ENCODE measurements at places on chromosomes 3 and 15.

- no peak for DNase-seq
These were observed 2.7 kb downstream of the VGLL3 start for GRCh38 chr3:86988235-86988634.

GRCh38 chr3:37667335-37667734, 194.3 kb upstream of the CTDSPL start:
- DNase-seq = no peak

GRCh38 chr3:184441202-184441900, 61.5 kb downstream of the CHRD start:
- no peak for DNase-seq

- peak; percentile 79 for DNase-seq
These were observed 691 bp downstream of the MAP2K1 start for GRCh38 chr15:66387163-66388042.

DNA sequence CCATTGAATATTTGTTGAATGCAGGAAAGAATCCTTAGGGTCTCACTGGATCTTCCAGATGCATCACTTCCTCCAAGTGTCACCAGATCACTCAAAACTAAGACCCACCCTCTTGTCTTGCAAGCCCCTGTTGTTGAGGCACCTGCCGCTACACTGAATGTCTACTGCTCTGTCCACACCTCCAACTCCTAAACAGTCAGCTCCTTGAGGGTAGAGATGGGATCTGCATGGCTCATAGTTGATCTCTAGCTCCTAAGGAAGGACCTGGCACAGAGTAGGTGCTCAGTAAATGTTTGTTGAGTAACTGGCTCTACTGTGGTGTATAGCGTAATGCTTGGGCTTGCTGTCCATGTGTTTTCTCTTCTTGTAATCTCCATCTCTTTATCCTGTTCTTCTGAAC, 8.8 kb downstream of the SLC6A20 start:
- DNase-seq = no peak

- no peak for DNase-seq
These were observed 219.9 kb downstream of the TCF12 start for GRCh38 chr15:57138349-57138788.

DNA sequence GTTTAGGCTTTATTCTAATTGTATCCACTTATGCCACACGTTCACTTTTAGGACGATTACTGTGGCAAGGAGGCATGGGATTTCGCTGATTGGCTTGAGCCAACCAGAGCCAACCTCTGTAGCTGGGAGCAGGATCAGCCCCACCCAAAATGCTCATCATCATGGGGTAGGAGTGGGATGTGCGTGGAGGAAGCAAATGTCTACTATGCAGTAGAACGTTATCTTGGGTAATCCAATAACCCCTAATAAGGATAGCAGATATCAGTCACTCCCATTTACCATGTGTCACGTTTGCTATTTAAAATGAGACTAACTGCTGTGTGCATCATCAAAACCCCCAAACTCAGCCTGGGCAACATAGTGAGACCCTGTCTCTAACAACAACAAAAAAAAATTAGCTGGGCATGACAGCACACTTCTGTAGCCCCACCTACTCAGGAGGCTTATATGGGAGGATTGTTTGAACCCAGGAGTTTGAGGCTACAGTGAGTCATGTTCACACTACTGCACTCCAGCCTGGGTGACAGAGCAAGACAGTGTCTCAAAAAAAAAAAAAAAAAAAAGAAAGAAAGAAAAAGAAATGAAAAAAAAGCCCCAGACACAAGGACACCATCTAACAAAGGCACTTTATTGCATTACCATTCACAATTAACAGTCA, 17.8 kb upstream of the ITGB5 start:
- no peak for DNase-seq

DNA sequence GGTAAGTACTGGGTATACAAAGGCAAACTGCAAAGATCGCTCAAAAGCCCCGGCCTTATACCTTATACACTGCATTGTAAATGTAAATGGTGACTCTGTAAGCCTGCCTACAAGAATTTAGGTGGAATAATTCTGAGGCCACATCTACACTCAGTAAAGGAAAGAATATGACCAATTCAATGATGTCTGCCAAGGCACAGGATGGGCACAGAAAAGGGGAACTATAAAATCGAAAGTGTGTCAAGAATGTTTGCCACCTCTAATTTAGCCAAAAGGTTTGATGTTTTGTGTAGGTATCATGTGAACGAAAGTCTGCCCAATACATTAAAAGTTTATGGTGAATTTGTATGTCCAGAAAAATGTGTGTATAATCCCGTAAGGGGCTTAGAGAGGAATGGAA, 96.1 kb downstream of the FOXP1 start:
- DNase-seq = no peak

- no peak for DNase-seq
These were observed 15.6 kb upstream of the GYG1 start for GRCh38 chr3:148975696-148976095.

DNA sequence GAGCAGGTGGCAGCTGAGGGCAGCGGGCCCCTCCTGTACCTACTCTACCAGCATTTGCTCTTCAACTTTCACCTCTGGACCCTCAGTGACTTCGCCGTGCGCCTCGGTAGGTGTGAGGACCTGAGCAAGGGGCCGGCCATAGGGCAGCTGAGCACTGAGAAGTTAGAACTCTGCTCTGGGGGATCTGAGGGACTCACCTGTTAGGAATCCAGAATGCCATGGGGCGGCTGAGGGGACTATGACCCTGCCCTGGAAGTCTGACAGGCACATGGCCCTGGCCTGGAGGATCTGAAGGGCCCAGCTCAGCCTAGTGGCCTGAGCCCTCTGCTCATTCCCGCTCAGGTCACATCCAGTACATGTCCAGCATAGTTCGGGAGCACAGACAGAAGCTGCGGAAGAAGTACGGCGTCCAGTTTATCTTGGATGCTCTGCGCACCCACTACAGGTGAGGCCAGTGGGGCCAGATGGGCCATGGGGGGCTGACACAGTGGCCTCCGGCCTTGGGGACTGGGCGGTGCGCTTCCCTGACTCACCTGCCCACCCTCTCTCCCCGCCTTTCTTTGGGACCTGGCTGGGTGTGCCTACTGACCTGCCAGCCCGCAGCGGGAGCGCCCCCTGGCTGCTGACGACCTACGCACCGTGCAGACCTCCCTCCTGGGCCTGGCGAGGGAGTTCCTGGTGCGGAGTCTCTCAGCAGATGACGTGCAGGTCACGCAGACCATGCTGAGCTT, 18.8 kb downstream of the NBEAL2 start:
- DNase-seq = peak; percentile 73

DNA sequence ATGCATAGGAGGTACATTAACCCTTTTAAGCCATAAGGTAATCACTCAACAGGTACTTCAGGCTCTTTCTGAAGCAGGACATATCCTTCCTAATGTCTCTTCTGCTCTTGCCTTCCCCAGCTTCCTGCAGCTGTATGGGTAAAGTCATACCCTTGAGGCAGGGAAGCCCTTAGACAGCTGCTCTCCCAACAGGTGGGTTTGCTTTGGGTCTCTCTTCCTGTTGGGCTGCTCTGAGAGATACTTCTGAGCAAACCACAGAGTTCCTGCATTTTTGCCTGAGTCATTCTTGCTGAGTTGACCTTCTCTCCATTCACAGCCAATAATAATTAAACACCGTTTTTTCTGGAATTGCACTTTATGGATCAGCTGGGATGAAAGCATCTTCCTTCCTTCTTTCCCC, 2.0 kb upstream of the TRAT1 start:
- DNase-seq = no peak

- no peak for DNase-seq
These were observed 374.1 kb upstream of the TBL1XR1 start for GRCh38 chr3:177571271-177571943.

- DNase-seq = no peak
These were observed 63.6 kb upstream of the MBNL1 start for GRCh38 chr3:152205097-152205593.

DNA sequence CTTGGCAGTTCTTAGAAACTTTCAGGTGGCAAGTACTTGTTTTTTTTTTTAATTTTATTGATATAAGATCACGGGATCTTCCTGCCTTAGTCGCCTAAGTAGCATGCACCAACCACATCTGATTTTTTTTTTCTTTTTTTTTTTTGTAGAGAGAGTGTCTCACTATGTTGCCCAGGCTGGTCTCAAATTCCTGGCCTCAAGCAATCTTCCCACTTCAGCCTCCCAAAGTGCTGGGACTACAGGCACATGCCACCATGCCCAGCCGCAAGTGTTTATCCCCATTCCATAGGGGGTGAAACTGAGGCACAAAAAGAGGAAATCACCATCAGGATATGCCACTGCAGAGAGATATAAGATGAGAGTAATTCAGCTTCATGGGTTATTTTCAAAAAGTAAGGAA, 102.9 kb downstream of the IGF2BP2 start:
- DNase-seq = no peak

DNA sequence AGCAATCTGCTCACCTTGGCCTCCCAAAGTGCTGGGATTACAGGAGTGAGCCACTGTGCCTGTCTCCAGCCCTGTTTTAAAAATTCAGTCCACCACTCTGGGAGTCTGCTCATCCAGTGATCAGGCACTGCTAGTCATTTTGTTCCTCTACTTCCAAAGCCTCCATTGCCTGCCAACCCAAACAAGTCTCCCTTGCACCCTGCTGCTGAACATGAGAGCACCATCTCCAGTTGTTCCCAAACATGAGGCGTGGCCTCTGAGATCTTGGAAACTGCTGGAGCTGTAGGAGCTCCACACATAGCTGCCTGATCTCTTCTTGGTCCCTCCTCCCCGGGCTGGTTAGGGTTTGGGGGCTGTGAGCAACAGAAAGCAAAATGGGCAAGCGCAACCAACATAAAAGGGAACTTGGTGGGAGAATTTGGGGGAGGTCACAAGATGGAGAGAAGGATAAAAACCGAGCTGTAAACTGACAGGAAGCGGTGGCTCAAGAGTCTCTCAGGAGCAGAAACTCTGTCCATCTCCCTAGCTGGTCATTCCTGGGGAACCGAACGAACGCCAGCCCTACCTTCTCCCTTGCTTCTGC, 49.6 kb upstream of the TLE3 start:
- DNase-seq = no peak

- no peak for DNase-seq
These were observed 36.3 kb downstream of the LRTM1 start for GRCh38 chr3:54891540-54891897.

DNA sequence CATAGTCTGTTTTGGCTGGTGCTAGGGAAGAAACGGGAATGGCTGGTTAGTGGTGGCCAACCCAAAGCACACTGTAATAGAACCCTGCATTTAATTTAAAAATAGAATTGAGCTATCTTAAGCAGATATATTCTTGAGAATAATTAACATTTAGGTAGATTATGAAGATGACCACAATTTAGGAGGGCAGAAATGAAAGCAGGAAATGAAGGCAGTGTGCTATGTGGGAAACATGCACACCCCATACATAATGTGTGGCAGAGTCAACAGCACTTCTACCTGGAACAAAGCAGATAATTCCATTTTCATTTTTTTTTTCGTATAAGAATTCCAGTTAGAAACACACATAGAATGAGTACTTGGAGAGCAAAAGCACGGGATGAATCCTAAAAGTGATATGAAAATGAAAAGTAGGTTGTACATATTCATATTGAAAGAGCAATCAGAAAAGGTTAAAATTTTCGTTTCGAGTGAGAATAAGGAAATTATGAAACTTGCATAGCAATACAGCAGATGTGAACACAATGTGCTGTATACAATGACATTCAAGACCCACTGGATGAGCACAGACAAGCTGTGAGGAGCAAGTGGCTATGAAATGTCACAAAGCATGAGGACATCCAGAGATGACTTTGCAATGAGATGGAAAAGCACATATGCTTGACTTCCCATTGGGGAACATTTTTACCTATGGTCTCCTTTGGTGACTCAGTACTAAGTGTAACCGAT, 102.6 kb downstream of the TFG start:
- DNase-seq = no peak

- no peak for DNase-seq
These were observed 248.9 kb downstream of the SV2B start for GRCh38 chr15:91348752-91349500.

DNA sequence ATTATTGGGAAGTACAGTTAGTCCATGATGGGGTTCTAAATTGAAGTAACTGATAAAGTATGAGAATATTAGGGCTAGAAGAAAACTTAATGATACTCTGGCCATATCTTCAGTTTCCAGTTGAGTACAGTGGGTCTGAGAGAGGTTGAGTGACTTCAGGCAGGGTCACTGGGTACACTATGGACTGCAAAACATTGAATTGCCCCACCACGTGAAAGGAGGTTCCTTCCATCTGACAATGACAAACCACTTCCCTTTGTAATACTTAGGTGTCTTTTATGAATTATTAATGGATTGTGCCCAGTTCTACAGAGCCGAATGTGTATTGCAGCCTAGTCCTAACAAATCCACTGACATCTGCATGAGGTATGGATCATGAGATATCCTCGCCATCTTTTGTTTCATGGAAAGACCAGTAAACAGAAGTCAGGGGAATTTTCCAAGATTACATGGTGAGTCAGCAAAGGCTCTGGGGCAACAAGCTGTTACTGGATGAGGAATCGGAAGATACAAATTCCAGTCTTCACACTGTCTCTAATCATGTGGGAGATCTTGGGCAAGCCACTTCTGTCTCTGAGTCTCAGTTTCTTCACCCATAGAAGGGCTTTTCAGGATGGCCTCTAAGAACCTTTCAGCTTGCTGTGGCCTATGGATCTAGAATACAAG, 66.5 kb upstream of the BCL6 start:
- no peak for DNase-seq

DNA sequence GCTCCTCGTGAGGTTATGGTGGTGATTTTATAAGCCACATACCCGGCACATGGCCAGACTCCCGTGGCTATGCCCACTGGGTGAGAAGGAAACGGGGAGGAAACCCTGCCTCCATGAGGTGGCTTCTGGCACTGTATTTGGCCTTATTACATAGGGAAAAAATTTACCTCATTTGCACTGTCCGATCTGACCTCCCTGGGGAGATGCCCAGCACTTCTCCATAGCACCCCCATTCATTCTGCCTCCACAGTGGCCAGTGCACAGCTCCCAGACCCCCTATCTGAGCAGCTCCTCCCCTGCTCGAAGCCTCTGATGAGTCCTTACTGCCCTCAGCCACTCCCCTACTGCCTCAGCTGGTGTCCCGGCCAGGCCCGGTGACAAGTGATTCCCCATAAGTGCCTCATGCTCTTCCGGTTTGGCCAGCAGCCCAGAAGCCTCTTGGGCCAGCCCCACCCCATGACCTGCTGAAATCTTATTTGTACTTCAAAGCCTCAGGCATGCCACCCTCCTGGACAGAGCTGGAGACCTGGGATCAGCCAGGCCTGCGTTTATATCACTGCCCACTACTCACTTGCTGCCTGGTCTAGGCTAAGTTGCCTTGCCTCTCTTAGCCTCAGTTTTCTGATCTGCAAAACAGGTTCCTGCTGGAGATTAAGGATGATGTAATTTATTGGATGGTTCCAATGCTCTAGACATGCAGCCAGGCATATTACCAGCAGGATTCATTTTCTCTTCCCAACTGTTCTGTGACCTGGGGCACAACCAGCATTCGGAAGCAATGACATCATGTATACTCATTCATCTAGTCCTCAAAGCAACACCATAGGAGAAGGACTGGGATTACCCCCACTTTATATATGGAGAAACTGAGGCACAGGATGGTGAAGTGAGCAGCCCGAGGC, 30.6 kb upstream of the SLC6A6 start:
- DNase-seq = no peak
